ENCODE measurements at places on chromosomes 1 and 21.

DNA sequence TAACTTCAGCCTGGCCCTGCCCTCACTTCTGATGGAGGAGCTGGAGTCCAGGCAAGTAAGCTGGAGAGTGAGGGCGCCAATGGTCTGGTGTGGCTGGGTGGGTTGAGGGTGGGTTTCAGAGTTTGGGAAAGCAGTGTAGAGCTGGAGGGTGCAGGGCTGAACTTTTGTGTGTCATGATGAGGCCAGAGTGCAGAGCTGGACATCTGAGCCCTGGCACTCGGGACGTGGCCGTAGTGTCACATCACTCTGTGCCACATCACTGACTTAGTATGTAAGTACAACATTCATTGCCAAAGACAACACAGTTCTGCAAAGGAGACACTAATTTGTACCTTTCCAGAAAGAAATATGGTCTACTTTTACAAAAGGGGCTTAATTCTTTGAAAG is 15.8 kb downstream of the SPATA46 start:
- DNase-seq = no peak

DNA sequence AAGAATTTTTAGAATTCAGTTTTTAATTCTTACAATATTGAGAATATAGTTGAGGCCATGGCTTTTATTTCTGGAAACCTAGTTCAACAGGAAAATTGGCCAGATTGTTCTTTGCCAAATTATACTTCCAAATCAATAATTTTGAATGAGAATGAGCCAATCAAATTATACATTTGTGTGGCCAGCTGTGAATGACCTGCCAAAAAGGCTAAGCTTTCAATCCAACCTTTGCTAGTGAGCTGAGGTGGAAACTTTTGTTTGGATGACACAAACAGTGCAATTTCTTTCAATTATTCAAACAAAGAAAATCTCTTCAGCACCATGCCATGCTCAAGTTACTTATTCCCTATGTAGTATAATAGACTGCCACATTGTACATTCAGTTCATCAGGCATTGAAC is 167.8 kb downstream of the PATJ start:
- DNase-seq = no peak

DNA sequence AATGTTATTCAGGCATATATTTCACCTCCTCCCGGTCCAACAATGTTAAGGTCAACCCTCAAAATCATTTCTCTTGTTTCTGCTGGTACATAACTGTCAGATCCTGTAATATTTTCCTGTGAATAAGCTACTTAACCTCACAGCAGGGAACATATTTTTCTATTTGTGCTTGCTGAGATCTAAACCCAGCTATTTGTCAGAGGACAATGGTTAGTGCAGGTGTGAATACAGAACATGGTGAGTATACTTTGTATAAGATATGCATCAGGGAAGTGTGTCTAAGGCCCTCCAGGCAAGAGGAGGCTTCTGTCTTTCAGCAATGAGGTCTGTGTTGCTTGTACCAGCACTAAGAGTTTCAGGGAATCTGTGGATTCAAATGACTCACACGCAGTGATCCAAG is 970.6 kb downstream of the NCAM2 start:
- DNase-seq = no peak

DNA sequence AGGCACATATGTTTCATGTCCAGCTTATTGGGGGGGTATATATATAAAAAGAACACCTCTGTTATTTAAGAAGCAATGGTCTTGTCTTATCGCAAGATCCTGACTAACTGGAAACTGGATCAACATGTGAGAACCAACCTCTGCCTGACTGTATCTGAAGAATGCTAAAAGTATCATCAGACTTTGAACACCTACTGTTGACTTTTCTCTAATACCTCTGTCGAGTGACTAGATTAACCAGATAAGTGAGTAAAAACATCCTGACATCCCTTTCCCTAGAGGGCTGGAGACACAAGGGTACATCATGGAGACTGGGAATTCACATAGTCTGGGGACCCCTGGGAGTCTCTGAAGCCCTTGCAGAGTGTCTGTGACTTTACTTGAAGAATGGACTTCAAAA is 26.3 kb upstream of the PIGC start:
- no peak for DNase-seq

GRCh38 chr1:1089731-1090423 is 15.8 kb upstream of the RNF223 start:
- no peak for DNase-seq

DNA sequence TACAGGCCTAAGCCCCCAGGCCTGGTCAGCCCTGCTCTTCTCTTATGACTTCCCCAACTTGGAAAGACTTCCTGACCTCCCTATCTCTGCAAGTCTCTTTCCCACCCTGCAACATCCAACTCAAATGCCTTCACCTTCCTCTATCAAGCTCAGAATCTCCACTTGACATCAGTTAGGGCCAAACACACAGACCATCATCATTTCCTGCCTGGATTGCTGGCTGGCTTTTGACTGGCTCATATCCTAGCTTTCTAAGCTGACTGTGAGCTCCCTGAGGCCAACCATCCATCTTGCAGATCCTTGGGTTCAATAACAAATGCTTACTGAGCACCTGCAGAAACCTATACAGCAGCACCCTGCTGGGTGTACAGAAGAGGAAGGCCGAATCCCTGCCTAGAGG is 137.3 kb upstream of the EDN2 start:
- DNase-seq = no peak

- DNase-seq = no peak
These were observed 80.5 kb upstream of the KIF26B start for GRCh38 chr1:245074232-245074747.

- no peak for DNase-seq
These were observed 54.3 kb downstream of the ZNF697 start for GRCh38 chr1:119593805-119594204.
